ENCODE measurements at places on chromosomes 12 and 14.
A peak's percentile ranks its signal among the peaks of the same experiment; 100 is the strongest.

DNA sequence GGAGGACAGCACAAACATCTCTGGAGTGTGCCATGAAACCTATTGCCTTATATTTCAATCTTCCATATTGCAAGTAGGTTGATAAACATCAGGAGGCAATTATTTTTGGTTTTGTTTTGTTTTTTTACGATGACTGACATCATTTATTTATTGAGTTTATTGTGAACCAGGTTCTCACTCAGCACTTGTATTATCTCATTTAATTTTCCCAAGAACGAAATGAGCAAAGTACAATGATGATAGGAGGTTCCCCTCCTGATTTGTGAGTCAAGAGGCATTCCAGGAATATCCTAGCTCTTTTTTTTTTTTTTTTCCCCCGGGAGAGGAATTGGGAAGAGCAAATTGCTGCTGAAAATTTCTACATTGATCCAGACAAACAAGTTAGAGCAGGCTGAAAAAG lies 4.7 kb downstream of the SOCS2 start:
- H3K27me3 ChIP-seq = no peaks in the 10 kb centered on the region
- H3K4me3 ChIP-seq = no peak overlapping the region
- DNase-seq = no peak
- H3K4me1 ChIP-seq = peaks cover 14% of the 10 kb centered on the region

GRCh38 chr14:92652413-92653151 lies 95.8 kb downstream of the LGMN start:
- H3K4me3 ChIP-seq = peak overlapping the region; percentile 36
- peaks cover 14% of the 10 kb centered on the region for H3K36me3 ChIP-seq
- H3K4me1 ChIP-seq = no peaks in the 10 kb centered on the region

DNA sequence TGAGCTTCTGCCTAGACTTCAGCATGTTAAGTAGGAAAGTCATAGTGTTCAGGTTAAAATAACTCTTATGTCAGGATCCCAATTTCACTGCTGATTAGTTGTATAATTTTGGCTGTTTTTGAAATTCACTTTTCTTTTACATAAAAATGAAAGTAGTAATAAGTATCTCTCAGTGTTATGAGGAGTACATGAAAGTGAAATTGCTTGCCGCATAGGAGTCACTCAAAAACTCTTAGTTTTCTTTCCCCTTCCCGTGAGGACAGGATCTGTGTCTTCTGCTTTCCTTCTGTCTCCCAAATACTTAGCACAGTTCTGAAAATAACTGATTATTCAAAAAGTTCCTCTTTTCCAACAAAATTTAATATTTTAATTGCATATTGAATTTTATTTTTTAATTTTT lies 100.5 kb downstream of the SLC38A4 start:
- H3K4me3 ChIP-seq = no peak overlapping the region
- H3K36me3 ChIP-seq = no peaks in the 10 kb centered on the region
- no peaks in the 10 kb centered on the region for H3K4me1 ChIP-seq

DNA sequence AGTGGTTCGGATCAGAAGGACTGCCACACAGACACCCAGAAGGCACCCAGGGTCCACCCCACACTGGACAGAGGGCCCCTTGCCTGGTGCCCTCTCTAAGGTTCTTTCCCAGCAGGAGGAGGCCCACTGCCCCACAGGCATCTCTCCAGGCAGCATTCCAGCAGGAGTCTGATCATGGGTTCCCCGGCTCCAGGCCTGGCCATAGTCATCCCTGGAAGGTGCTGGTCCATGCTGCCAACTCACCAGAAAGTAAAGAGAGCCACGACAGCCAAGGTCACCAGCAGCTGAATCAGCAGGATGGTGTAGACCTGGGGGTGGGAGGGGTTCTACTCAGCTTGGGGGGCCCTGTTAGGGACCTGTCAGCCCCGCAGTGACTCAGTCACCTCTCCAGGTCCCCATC lies 6.4 kb downstream of the FAIM2 start:
- no peak for DNase-seq
- H3K27ac ChIP-seq = no peak overlapping the region
- H3K4me3 ChIP-seq = no peak overlapping the region
- H3K27me3 ChIP-seq = no peaks in the 10 kb centered on the region
- H3K4me1 ChIP-seq = no peaks in the 10 kb centered on the region
- H3K36me3 ChIP-seq = no peaks in the 10 kb centered on the region

Data from right atrium auricular region (tissue), 2 donors.